ENCODE measurements at places on chromosomes 2 and 18.

DNA sequence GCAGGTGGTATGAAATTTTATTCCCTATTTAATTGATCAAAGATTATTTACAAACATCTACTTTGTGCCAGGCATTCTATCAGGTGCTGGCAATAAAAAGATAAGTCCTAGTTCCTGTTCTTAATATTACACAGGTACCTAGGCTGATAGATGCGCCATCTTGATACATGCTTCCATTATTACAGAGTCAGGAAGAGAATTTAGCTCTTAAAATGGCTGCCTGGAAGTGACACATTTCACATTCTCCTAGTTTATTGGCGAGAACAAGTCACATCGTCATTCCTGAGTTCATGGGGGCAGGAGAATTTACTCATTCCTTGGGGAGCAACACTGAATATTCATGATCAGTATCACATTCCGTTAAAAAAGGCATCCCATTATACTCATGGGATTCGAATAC, 1.1 kb upstream of the DARS1 start:
- no peak for DNase-seq

DNA sequence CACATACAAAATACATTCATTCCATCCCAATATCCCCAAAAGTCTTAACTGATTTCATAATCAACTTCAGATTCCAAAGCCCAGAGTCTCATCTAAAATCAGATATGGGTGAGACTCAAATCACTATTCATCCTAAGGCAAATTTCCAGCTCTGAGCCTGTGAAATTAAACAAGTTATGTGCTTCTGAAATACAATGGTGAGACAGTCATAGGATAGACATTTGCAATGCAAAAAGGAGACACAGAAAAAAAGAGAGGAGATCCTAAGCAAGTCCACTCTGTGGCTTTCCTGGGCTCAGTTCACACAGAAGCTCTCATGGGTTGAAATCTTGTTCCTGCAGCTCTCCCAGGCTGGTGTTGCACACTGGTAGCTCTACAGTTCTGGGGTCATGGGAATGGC, 18.3 kb downstream of the ZNF892 start:
- no peak for DNase-seq

GRCh38 chr2:221822416-221822815, 250.3 kb upstream of the EPHA4 start:
- no peak for DNase-seq

DNA sequence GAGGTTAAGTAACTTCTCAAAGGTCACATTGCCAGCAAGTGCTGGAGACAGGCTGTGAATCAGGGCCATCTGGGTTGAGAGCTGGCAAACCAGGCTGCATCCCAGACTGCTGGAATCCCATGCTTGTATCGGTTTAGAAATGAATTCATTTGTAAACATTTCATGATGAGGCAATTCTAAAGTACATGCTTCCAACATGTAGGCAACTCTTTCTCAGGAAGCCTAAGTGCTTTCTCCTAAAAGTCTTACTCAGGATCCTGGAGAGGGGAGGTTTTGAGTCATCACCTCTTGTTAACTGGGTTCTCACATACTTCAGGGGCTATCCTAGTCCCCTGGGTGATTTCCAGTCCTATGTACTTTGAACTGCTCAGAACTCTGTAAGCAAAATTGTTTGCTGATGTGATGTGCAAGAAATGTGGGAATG, 416.5 kb downstream of the MEIS1 start:
- no peak for DNase-seq

- no peak for DNase-seq
Observed at GRCh38 chr2:174959787-174960186, 45.4 kb downstream of the CHN1 start.

DNA sequence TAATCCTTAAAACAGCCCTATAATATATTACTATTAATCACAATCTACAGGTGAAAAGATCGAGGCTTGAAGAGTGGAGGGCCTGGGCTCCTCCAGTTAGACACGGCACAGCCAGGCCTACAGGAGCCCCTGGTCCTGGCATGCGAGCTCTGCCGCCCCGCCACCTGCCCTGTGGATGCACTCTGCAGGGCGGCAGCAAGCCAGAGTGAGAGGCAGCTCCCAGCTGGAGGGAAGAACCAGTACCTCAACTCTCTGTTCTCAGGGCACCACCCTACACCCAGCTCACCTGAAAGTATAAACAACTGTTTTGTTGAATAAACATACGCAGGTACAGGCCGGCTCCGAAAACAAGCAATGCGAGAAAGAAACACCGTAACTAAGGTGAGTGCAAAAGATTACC, 34.6 kb downstream of the EIPR1 start:
- DNase-seq, result no peak

DNA sequence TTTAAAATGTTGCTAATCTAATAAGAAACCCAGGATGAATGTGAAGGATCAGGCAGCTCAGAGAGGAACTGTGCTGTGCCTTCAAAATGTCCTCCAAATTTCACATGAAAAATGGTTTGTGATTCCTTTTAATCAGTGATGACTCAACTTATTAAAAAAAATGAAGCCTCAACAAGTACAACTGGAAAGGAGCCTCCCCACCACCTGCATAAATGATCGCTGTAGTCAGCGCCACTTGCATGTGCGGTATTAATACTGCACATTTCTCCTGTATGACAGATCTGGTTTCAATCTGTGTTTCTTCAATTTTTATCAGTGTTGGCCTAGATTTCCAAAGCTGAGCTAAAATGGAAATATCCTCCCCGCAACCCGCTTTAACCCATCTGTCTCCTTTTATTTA, 115.0 kb upstream of the TMEM200C start:
- no peak for DNase-seq
